Brain microvascular endothelial cell (primary cell): ENCODE measurements at places on chromosomes 1 and 21.
A peak's percentile ranks its signal among the peaks of the same experiment; 100 is the strongest.

- DNase-seq: peak; percentile 7
Observed at GRCh38 chr1:108817016-108817415, 39.9 kb downstream of the AKNAD1 start.

DNA sequence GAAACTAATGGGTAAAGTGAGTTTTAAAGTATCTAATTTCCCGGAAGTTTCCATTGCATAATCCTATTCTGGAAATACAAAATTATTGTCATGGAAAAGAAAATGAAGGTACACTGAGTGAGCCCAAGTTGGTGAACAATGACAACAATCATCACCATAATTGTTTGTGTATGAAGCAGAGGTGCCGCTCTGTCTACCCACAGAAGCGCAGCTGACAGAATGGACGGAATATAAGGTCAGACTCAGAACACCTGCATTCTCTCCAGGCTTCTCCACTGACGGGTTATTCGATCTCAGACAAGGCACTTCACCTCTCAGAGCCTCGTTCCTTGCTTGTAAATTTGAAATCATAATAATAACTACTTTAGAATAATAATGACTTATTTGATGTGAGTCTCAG is 99.1 kb upstream of the NGF start:
- no peak for DNase-seq

DNA sequence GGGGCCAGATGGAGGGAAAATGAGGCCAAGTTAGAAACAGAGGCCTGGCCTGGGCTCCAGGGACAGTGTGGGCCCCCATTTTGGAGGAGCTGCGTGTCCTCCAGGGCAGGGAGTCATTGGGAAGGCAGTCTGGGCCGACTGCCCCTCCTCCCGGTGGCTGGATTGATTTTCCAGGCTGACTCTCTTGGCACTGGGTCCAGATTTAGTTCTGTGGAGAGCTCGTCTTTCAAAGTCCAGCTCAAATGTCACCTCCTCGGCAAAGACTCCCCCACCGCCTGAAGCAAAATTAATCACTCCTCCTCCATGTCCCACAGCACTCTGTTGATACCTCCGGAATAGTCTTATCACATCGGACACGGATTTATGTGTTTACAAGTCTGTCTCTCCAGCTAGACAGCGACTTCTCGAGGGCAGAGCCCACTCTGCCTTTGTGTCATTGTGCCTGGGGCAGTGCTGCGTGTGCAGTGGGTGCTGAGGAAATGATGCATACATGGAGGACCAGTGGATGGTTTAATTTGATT is 175.1 kb downstream of the CAMTA1 start:
- no peak for DNase-seq

- DNase-seq: no peak
Observed at GRCh38 chr21:17699524-17700189, 87.0 kb upstream of the BTG3 start.

- no peak for DNase-seq
Observed at GRCh38 chr21:20272791-20273362, 725.3 kb upstream of the NCAM2 start.

DNA sequence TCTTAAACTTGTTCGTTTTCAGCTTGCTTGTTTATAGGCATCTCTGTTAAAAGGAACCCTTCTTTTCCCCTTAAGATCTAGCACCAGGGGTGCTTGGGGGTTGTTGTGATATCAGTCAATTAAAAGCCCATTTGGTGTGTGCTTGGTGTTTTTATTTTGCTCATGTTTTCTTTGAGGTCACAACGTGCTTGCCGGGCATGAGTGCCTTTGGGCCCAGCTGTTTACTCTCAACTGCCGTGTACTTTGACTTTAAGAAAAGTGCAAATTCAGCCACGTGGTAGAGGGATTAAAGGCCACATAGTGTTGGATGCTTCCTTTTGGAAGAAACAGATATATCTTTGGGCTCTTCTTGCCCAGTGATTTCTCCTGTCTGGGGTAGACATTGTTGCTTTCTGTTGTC is 10.5 kb downstream of the ARID1A start:
- DNase-seq: no peak

DNA sequence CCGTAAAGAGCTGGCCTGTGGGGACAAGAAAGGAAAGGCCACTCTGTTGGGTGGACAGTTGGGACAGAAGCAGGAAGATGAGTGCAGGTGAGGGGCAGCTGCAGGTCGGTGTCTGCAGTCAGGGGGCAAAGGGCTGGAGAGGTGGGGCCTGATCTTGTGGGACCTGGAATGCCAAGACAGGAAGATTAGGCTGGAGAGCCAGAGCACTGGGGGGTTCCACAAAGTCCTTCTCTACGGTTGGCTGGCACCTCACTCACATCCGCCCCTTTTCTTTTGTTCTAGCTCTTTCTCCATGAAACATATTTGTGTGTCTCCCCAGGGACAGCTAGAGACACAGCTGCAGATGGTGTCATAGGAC is 404.1 kb downstream of the PTPRU start:
- DNase-seq: no peak

DNA sequence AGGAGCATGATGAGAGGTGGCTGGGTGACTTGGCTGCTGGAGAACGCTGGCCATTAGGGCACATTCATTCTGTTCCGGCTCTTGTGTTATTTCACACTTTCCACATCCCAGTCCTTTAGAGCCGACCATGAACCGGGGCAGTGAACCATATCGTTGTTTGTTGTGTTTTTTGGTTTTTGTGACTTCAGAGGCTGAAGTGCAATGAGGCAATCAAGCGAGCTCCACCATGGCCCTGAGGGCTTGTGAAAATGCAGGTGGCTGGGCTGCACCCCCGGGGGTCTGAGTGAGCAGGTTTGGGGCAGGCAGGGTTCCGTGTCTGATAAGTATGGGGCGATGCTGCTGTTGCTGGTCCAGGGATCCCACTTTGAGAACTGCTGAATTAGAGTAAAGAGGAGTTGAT is 23.7 kb downstream of the ABCG1 start:
- DNase-seq: no peak

DNA sequence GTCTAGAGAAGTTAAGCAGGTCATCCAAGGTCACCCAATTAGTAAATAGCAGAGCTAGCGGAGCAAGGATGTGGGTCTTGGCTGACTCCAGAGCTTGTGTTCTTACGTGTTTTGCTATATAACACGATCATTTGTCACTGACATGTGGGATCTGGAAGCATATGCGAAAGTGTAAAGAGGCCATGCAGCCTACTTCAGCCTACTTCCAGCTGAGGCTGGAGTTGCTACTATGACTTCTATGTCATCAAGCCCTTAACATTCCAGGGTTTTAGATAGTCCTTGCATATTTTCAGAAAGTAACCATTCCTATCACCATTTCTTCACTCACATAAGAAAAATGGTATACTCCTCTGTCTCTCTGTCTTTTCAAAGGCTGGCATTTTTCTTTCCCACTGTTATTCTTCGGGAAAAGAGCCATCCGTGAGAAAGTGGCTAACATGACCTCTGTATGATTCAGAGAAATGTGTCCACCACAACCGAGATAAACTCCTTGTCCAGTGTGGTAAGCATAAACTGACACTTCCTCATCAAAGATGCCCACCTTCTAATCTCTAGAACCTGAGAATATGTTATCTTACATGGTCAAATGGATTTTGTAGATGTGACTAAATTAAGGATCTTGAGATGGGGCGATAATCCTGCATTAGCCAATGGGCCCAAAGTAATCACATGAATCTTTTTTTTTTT is 24.0 kb upstream of the ABL2 start:
- DNase-seq: peak; percentile 33

DNA sequence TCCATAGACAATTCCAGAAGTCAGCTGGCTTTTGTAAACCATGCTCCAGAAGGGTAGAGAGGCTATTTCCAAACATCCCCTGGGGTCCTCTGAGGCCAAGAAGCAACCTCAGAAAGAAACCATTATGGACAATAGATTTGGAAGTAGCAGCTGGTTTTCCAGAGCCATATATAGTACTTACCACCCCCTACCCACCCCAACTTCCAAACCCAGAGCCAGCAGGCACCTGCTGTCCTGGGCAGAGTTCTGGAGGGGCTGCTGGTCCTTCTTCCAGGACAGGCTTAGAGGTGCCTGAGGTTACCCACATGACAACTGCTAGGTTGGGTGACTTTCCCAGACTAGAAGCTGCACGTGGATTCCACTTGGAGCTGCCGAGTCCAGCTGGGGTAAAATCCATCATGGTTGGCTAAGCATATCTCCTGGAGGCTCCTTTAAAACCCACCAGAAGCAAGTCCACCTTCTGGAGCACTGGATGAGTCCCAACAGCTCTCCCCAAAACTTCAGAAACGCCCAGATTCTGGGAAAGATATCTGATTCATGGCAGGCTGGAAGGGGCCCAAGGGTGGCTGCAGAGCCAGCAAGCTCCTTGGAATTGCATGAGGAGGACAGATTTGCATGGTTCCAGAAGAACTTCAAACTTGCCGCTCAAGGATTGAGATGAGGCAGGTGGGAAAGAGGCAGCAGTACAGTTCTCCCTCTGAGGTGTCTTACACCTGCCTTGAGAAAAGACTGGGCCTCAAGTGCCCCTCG is 5.8 kb downstream of the MYCL start:
- no peak for DNase-seq

GRCh38 chr1:224621813-224622682 is 5.9 kb downstream of the CNIH3 start:
- no peak for DNase-seq

DNA sequence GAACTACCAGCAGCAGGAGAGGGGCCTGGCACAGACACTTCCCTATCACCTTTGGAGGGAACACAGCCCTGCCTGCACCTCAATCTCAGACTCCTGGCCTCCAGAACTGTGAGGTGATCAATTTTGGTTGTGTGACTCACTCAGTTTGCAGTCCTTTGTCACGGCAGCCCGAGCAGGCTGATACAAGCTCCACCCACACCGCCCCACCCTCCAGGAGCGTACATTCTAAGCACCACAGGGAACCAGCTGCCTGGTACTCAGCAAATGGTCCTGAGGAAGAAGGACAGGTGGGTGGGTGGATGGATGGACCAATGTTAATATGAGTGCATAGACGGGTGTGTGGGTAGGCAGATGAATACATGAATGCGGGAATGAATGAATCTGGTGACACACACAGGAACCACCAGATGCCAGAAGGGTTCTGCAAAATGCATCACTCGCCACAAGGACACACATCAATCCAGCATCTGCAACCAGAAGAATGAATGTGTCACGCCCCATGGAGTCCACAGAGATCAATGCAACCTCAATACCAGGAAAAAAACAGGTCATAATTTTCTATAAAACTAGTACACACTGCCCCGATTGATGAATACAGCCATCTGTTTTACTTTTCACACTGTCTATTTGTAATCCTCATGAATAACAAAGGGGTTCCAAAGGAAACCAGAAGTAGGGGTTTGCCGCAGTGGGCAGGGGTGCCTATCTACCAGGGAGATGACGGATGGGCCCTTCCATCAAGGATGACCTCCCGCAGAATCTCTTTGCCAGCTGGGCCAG is 284.5 kb downstream of the NPHP4 start:
- no peak for DNase-seq

- DNase-seq: no peak
Observed at GRCh38 chr1:112358061-112358770, 37.8 kb upstream of the CTTNBP2NL start.

GRCh38 chr1:191427593-191427992 is 730.7 kb upstream of the RGS18 start:
- DNase-seq: no peak

DNA sequence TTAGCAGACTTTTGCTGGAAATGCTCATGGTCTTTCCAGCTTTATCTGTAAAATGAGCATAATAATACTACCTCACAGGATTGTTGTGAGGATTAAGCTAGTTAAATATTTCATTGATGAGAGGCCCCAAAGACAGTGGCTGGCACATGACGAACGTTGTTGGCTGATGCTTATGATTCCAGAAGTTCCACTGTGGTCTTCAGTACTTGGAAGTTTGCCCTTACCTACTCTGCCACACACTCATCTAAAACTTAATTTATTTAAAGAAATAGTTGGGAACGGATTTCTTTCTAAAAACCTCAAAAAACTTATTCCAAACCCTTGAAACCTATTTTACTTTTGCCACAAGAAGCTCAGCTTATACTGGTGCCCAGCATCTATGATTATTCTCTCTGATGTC is 170.7 kb downstream of the DHRS3 start:
- peak; percentile 66 for DNase-seq

DNA sequence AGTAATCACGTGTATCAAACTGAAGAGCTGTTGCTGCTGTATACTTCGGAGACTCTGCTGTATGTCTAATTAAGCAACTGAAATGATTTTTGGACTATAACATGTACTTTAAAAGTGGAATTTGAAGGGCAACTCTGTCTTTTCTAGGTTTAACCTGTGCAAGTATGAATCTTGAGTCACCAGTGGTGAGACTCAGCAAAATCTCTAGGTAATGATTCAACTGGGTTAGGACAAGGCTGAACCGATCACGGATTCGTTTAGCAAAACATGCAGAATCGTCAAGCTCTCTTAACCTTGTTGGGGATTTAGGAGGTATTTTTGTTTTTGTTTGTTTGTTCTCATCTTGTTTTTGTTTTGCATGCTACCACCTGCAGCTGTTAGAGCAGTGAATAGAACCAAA is 149.6 kb downstream of the CYYR1 start:
- DNase-seq: no peak

DNA sequence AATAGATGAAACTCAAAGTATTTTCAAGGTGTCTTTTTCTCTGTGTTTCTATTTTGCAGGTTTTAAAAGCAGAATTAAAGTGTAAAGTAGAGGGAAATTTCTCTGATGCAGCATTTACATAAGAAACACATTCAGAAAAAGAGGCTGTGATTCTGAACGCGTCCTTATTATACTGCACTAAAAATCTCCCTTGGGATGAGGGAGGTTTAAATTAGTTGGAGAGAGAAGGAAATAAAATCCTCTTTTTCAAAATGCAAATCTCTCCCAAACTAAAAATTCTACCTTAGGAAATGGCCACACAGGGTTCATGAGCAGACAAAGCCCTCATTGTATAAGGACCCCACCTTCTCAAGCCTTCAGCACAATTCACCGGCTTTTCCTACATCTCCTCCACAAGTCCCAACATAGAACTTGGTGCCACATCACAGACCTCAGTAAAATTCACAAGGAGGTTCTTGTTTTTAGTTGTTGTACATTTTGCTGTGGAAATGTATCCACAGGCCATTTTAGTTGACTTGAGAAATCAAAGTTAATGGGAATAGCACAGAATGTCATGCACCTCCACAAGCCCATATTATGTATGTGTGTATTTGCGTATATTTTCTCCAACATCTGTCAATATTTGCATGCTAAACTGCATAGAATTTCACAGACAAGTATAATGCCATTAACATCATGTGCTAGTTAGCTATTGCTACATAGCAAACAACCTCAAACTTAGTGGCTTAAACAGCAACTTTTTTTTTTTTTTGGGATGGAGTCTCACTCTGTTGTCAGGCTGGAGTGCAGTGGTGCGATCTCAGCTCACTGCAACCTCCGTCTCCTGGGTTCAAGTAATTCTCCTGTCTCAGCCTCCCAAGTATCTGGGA is 59.8 kb downstream of the MAB21L3 start:
- no peak for DNase-seq

DNA sequence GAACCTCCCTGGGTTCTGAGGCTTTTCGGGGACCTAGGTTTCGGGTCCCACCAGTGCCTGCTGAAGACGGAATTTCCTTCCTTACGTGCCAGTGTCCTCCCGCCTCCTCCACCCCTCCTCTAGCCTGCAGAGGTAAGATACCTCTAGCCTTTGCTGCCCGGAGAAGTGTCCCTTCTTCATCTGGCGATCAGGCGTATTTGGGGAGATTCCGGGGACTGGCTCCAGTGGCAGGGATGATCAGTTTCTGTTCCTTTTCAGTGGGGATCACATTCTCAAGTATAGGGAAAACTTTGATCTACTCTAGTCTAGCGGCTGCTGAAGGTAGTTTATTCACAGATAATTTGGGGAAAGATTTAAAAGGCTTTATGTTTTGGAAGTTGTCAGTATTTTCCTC is 674 bp downstream of the CEP350 start:
- DNase-seq: no peak

- DNase-seq: no peak
Observed at GRCh38 chr21:21955204-21955603, 957.0 kb downstream of the NCAM2 start.
